ENCODE measurements at places on chromosomes 3 and 15.

DNA sequence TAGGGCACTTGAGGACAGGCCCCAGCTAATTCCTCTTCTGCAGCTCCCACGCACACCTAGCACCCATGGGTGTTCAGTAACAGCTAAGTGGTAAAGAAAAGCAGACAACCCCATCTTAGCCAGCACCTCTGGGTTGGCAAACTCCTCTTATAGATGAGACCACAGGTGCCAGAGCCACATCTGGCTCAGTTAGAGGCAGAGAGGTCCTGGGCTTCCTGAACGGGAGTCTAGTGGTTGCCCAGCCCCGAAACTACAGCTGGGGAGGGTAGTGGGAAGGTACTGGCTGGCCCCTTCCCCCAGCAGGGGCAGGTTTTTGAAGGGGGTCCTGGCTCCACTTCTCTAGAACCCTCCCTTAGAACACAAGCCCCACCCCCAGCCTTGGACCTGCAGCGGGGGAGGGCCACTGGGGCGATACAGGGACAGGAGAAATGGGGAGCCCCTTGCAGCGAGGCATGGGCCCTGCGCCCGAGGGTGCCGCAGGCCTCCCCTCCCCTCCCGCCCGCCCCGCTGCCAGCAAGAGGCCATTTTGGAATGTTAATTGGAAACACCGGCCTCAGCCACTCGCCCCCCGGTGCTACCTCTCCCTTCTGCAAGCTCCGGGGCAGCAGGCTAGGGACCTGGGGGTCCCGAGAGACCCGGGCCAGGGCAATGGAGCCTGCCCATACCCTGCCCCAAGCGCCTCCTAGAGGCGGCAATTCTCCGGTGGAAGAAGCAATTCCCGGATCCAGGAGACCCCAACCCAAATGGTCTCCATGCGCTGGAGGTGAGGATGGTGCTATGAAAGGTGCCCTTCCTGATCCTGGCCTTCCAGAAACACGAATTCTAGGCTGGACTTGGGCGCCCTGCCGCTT, 1.5 kb downstream of the DUSP7 start:
- no peak for DNase-seq

DNA sequence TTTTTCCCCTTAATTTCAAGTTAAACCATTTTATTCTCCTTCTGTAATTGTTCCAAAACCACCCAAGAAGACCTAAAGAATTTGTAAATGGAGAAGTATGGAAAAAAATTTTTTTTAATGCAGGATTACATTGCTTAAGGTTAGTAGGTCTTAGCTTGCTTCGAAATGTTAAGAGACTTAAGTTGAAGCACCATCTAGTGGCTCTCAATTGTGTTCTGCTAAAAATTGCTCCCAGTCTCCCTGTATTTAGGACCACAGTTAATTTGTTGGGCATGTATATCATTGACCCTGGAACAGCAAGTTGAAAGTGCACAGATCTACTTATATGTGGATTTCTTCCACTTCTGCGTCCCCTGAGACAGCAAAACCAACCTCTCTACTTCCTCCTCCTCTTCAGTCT, 32.4 kb downstream of the CD200R1L start:
- DNase-seq: no peak

DNA sequence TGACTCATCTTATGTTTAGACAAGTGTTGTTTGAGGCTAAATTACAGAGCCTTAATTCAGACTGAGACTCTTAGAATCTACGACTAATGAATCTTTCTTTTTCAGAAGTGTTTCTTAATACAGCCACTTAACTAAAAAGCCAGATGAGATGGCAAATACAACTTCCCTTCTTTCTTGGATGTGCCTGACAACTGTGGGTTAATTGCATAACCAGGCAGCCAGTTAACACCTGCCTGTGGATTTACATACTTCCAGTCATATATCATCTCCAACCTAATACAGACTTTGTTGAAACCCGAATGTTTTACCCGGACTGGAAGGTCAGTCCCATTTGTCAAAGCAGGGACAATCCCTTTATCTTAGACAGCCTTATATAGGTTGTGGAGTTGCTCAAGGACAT, 297.6 kb downstream of the VPS13C start:
- DNase-seq: no peak

- DNase-seq: no peak
Observed at GRCh38 chr3:196335503-196335948, 2.7 kb downstream of the TM4SF19 start.

DNA sequence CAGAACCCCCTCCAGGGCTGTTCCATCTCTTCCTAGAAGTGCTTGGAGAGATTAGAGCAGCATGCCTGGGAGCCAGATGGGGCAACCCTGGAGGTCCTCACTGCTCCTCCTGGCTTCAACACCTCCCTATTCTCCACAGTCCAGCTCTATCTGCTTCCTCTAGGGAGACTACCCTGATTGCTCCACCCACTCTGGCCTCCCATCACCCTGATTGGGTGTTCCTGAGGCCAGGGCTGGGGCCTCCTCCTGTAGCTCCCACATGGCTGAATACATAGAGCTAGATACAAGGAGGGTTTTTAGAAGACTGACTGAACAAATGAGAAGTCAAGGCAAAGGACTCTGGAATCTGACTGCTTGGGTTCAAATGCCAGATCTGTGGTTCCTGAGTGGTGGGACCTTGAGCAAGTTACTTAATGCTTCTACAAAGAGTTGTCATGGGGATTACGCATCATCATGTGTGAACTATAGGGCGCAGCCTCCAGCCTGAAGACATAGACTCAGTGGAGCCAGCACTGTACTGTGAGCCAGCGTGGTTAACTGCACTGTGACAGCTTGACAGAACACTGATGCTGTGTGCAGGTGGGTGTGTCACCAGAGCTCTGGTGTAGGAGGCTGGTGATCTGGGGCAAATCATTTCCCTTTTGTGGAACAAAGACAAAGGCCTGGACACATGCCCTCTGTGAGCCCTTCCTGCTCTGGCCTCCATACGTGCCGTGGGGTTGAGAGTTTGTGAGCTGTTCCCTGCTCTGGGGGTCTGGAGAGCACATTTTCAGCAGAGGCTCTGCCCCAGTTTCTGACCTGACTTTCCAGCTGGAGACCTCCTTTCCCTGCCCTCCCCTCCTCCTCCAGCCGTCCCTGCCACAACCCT, 74.8 kb downstream of the SCN5A start:
- DNase-seq: no peak

- no peak for DNase-seq
Observed at GRCh38 chr3:188299068-188299467, 145.1 kb downstream of the LPP start.

DNA sequence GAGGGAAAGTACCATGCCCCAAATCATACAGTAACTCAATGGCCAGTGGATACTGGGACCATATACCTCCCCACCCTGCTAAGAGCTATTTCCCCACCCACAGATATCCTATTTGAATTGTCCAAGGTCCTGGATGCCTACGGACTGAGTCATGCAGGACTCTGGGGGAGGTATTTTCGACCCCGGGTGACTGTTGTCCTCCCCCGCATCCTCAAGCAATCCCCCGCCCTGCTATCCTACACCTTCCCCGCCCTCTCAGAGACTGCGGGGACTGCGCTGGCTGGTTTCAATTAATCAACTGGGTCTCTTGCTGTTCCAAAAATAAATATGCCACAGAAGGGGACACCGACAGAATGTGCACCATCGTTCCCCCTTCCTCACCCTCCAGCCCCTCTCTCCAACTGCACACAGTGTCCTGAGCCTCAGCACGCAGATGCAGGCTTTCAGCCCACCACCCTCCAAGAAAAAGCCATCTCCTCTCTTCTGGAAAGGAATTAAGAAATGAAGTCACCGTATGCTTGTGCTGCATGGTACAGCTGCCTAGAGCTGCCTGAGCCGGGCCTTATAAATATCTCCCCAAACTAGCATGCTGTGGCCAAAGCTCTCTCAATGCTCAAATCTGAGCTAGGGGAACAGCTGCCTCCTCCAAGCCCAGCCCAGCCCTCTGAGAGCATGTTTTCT, 8.1 kb downstream of the CAV3 start:
- DNase-seq: no peak

- DNase-seq: no peak
Observed at GRCh38 chr3:24678421-24678865, 183.8 kb upstream of the THRB start.

- no peak for DNase-seq
Observed at GRCh38 chr15:27486051-27486450, 515.1 kb downstream of the GABRG3 start.

GRCh38 chr3:40720863-40721262, 196.1 kb downstream of the ZNF621 start:
- no peak for DNase-seq

- DNase-seq: no peak
Observed at GRCh38 chr15:100143378-100143777, 198.4 kb downstream of the ADAMTS17 start.

GRCh38 chr3:172410702-172411477, 37.4 kb downstream of the GHSR start:
- DNase-seq: no peak

DNA sequence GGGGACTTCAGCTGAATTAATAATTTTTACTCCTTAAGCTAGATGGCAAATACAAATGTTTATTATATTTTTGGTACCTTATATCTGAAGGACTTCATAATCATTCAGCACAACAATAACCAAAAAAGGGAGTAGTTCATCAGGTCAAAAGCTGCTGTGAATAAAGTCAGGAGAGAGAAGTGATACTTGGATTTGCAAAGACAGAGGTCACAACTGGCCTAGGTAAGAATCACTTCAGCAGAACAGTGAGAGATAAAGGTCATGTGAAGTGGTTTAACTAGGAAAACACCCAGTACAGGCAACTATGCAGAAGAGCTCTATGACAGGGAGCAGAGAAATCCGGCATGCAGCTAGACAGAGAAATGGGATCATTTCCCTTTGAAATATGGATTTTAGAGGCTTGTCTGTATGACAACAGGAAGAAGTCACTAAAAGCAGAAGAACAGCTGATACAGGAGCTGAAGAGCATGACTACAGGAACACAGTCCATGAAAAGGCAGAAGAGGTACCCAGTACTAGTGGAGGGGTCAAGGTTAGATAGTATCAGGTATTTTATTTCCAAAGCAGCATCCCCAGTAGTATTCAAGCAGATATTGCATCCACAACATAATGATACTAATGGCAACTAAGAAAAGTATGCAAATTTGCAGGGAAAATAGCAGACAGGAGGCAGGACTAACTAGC, 25.7 kb downstream of the ZMAT3 start:
- DNase-seq: no peak

DNA sequence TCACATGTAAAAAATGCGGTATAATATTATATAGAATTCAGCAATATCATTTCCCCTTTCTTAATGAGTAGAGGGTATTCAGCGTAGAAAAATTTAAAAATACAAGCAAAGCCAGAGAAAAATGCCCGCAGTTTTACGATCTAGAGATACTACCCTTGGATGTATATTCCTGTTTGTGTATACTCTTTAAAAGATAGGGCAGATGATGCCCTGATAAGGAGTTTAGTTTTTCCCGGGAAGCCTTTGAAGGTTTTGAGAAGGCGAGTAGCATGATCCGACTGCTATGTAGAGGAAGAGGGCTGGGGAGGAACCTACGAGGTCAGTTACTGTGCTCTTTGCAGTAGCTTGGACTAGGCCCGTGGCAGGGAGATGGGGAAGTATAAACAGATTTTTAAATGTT, 1.2 kb downstream of the YEATS2 start:
- DNase-seq: no peak

DNA sequence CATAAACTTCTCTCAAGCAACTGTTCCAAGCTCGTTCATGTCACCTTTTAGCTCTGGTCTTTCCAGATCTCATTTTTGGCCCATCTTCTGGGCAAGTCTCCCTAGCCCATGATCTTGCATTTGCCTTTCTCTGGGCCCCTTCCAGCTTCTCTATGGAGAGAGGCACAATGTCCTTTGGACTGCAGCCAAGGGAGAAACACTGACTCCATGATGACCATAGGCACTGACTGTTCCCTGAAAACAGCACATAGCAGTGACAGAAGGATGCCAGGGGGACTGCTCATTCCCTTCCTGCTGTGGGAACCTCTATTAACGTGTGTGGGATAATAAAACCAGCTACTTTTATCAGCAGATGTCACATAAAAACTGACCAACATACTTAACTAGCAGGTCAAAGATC, 60.3 kb downstream of the STRIT1 start:
- peak; percentile 6 for DNase-seq

- no peak for DNase-seq
Observed at GRCh38 chr3:46380471-46381221, 9.9 kb downstream of the CCR5 start.

DNA sequence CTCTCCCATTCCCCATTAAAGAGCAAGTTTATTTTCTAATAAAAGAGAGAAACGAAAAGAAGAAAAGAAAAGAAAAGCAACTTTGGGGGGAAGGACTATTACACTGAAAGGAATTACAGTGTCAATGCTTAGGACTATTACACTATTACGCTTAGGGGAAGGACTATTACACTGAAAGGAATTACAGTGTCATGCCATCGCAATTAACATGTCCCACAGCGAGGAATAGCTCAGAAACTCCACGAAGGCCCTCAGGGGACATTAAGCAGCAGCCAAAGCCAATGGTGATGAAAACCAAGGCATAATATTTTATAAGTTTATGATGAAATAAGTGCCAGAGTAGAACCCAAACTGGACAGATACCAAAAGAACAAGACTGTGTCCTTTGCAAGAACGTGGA, 22.1 kb upstream of the DET1 start:
- no peak for DNase-seq

DNA sequence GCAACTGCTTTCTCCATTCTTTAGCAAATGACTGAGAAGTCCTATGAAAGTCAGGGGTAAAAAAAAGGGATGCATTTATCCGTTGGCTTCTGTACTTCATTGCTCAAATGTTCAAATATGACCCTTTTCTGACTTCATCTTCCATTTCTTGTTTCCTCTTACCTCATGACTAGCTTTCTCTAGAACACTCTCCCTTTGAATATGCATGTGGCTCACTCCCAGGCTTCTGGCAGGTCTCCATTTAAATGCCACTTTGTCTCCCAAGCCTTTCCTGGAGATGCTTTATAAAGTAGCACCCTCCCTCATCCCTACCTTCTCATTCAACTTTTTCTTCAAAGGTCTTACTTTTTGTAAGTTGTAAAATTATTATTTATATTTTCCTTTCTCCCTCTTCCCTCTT, 781.8 kb downstream of the NAALADL2 start:
- no peak for DNase-seq

GRCh38 chr15:54566654-54567053, 588.4 kb downstream of the UNC13C start:
- DNase-seq: no peak

- DNase-seq: no peak
Observed at GRCh38 chr3:31895471-31895870, 85.6 kb downstream of the OSBPL10 start.

GRCh38 chr3:50146316-50146901, 8.7 kb upstream of the SEMA3F start:
- DNase-seq: no peak
